Neuronal stem cell (in vitro differentiated cells): ENCODE measurements at places on chromosomes 13 and 19.

GRCh38 chr13:113592571-113592970 lies 8.0 kb downstream of the TFDP1 start:
- no peak for DNase-seq

GRCh38 chr19:38006361-38007045 lies 99.5 kb downstream of the SIPA1L3 start:
- DNase-seq, result no peak

DNA sequence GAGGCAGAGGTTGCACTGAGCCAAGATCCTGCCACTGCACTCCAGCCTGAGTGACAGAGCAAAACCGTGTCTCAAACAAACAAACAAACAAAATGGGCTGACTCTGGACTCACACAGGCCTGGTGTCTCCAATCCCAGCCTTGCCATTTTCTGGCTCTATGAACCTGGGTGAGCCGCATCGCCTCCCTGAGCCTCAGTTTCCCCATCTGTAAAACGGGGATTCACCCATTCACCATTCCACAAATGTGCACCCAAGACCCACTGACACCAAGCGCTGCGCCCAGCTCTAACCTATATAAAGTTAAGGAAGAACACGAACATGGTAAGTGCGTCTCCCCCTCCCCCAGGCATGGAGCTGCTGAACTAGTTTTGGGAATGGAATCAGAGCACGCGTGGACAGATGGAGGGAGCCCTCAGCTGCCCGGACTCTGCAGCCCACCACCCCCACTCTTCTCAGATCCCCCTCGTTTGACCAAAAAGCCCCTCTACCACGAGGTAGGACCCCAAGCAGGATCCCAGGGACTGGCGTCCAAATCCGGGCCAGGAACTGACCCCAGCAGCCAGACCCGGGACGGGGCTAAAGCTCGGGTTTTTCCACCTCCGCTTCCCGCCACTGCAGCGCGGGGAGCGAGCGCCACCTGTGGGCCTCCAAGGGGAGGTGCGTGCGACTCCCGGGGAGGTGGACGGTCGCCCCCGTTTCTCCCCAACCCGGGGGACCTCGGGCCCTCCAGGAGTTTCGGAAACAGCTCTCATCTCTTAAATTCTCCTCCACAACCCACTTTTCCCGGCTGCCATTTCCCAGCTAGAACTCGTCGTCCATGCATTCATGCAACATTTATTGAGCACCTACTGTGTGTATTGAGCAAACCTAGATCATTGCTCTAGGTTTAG lies 33.0 kb upstream of the ADGRE5 start:
- peak; percentile 60 for DNase-seq

- peak; percentile 59 for DNase-seq
These were observed 24.1 kb upstream of the UBAC2 start for GRCh38 chr13:99176309-99177276.

DNA sequence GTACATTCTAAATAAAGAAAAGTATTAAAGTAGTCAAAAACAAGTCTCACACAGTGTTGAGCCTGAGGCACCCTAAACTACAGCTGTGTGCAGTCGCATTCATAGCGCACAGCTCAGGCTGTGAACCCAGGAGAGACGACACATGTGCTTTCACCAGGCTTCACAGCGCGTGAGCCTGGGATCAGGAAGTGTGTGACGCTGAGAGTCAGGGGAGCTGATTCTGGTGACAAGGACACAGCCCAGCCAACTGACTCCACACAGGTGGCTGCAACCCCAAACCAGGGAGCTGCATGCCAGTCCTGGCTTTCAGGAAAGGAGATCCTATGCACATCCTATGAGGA lies 41.6 kb downstream of the COL4A1 start:
- no peak for DNase-seq

GRCh38 chr19:10961073-10961860 lies 437 bp downstream of the SMARCA4 start:
- peak; percentile 53 for DNase-seq

- DNase-seq, result no peak
These were observed 103.8 kb downstream of the KL start for GRCh38 chr13:33119856-33120543.

- no peak for DNase-seq
These were observed 123.5 kb downstream of the RXFP2 start for GRCh38 chr13:31862828-31863227.

DNA sequence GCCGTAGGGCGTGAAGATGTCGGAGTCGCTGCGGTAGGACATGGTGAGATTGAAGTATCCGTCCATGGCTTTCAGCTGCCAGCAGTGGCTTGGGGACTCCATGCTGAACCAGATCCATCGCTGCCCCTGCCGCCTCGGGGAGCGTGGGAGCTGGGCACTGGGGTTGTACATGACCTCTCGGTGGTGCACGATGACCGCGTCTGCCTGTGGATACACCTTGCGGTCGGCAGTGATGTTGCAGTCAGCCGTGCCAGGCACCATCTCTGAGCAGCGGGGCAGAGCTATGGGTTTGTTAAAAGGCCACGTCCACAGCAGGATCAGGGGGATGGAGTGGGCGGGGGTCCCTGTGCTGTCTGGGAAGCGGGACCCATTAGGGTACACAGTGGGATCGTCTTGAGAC lies 7.4 kb downstream of the FUT6 start:
- no peak for DNase-seq

- no peak for DNase-seq
These were observed 39.3 kb downstream of the BRD4 start for GRCh38 chr19:15292847-15293582.

DNA sequence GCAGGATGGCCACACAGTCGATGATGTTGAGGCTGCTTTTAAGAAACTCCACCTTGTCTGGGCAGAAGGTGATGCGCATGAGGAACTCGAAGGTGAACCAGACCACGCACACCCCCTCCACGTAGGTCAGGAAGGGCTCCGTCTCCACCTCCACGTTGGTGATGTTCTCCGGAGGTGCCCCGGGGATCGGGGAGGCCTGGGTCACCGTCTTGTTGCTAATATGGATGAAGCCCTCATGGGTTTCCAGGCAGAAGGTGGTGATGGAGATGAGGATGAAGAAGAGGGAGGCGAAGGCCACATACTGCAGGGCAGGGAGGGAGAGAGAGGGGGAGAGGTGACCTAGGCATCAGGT lies 5.4 kb downstream of the KCNC3 start:
- no peak for DNase-seq

- DNase-seq, result no peak
These were observed 25.2 kb upstream of the ERVV-1 start for GRCh38 chr19:52988506-52988905.

DNA sequence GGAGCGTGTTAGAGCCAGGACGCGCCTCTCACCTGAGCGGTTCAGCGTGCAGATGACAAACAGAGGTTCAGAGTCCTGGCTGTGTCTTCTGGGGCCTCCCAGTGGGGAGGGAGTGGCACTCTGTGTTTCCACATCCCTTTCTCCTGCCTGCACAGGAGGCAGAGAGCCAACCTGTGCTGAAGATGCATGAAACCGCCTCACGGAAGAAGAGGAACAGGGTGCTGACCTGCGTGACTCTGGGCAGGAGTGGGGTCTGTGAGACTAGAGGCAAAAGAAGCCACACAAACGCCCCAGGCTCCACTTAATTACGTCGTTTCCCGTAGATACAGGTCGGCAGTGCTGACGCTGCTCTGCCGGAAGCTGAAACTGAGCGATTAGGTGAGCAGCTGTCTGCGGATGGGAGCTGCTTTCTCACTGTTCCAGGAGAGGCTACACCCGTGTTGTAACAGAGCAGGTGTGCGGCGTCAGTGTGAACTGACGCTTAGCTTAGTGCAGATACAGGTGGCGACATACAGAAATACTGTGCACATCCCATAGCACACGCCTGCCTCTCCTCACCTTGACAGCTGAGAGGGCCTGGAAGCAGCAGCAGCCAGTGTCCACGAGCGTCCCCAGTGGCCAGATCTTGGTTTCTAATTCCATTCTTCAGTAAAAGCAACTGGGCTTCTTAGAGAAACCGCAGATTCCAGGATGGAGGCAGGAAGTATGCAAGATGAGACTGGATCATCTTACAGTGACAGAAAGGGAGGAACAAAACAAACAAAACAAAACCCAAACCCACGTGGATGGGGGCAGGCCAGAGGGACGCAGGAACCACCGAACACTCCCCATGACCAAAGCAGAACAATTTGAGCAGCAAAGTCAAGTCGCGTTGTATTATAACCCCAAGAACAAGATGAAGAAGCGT lies 37.7 kb upstream of the MCF2L start:
- DNase-seq, result no peak

DNA sequence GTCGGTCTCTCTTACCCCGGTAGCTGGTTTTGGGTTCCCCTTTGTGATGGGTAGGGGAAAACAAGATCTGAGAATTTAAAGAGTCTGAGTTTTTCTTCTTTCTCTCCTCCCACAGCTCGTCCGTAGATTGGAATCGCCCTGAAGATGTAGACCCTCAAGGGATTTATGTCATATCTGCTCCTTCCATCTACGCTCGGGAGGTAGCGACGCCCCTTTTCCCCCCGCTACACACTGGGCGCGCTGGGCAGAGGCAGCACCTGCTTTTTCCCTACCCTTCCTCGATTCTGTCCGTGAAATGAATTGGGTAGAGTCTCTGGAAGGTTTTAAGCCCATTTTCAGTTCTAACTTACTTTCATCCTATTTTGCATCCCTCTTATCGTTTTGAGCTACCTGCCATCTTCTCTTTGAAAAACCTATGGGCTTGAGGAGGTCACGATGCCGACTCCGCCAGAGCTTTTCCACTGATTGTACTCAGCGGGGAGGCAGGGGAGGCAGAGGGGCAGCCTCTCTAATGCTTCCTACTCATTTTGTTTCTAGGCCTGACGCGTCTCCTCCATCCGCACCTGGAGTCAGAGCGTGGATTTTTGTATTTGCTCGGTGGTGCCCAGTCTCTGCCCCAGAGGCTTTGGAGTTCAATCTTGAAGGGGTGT lies 7.1 kb upstream of the SELENOV start:
- DNase-seq, result no peak

GRCh38 chr13:51614350-51614786 lies 30.1 kb downstream of the WDFY2 start:
- no peak for DNase-seq

GRCh38 chr13:27808851-27809550 lies 16.7 kb downstream of the GSX1 start:
- DNase-seq, result no peak

GRCh38 chr13:33520468-33520839 lies 234.9 kb upstream of the STARD13 start:
- no peak for DNase-seq

GRCh38 chr19:51002542-51003311 lies 1.3 kb upstream of the KLK8 start:
- peak; percentile 42 for DNase-seq

DNA sequence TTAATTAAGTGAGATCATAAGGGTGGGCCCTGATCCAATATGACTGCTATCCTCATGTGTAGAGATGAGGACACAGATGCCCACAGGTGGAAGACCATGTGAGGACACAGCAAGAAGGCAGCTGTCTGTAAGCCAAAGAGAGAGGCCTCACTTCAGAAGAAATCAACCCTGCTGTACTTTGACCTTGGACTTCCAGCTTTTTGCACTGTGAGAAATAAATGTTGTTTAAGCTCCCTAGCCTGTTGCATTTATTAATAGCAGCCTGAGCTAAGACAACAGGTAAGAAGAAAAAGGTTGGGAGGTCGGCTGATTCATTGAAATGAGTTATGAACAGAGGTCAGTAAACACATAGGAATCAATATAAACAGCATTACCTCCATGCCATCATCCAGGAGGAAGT lies 14.8 kb downstream of the PARP4 start:
- DNase-seq, result no peak

GRCh38 chr13:85266771-85267170 lies 532.4 kb downstream of the SLITRK6 start:
- no peak for DNase-seq
